EH (cell line): ENCODE measurements at places on chromosomes 16 and 17.

GRCh38 chr16:5385811-5386210 lies 288.2 kb upstream of the EEF2KMT start:
- no peak for DNase-seq

DNA sequence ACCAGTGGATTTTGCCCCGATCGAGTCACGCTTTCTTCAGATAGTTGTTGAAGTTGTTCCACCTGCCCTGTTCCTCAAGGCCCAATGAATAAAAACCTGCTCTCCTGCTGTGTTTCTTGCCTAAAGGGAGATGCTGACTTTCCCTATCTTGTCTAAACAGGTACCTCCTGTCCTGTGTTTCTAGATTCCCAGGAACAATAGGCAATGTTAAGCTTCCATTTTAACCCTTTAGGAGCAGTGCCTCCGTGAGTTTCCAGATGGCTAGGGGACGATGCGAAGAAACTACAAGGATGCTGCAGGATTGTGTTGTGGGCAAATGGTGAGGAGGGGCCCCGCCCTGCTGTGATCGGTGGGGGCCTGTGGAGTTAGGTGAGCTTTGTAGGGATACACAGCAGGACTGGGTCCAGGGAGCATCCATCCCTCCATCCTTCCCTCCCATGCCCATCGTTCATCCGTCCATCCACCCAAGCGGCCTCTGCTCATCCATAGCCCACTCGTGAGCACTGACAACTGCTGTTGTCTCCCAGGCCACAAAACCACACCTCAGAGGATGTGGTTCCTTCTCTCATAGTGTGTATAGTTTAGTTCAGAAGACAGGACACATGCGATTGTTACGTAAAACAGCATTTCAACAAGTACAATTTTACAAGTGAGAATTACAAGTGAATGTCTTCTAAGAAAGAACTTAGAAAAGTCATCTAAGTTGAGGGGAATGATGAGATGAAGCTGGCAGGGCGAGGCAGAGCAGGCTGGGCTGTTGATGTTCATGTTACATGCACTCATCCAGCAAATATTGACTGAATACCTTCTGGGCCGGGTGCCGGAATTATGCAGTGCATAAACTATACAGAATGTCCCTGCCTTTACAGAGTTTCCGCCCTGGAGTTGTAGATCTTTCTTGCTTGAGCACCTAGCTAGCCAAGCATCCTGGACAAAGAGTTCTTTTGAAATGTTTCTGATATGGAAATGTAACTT lies 5.2 kb downstream of the ARSG start:
- no peak for DNase-seq

GRCh38 chr17:63116228-63116627 lies 150.2 kb downstream of the TANC2 start:
- no peak for DNase-seq

GRCh38 chr17:53353919-53354351 lies 468.8 kb upstream of the KIF2B start:
- DNase-seq, result no peak

DNA sequence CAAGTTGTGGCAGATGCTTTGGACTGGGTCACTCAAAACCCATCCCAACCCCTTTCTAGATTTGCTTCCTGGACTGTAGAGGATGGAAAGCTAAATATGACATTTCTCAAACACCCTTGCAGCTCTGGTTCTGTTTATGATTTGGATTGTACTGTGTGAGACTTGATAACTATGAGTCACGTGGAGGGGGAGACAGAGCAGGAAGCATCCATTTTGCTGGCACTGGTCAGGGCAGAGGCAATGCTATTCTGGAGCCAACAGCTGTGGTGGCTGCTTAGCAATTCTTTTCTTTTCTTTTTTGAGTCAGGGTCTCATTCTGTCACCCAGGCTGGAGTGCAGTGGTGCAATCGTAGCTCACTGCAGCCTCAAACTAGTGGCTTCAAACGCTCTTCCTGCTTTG lies 13.6 kb upstream of the TERF2 start:
- DNase-seq, result peak; percentile 64

DNA sequence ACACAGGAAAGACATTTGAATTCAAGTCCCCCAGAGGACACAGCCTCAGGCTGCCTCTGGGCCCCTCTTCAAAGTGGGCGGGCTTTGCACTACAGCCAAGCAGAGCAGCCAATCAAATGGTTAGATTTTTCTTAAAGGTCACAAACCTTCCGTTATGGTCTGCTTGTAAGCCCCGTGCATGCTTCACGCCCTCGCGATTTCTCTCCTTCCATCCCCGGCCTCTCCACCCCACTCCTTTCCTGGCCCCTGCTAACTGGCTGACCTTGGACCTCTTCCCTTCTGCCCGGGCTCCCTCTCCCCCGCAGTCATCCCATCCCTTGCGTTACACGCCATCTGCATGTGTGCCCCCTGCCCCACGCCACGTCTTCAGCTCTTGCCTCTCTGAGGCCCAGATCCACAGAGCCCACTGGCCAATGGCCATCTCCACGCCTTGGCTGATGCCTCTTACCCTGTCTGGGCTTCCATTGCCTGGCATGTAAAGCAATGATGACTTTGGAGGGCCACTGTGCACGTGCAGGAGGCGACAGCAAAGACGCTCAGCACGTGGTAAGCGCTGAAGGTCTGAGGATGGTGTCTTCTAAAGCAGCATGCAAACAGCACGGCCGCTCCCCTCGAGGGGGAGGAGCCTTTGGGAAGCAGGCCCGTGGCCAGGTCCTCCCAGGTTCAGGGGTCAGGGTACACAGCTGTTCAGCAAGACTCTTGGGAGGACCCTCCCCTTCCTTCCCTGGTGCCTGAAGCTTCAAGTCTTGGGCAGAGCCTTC lies 86.8 kb downstream of the ZDHHC7 start:
- no peak for DNase-seq

GRCh38 chr17:62064791-62065563 lies at the start of gene MED13:
TSS of gene MED13 (minus strand) at chr17:62065278. CDS start at chr17:62065205, 73 bp downstream.
- peak; percentile 55 for DNase-seq

- no peak for DNase-seq
These were observed 8.4 kb upstream of the DBNDD1 start for GRCh38 chr16:90027611-90028010.

GRCh38 chr16:70508752-70509151 lies 14.6 kb downstream of the COG4 start:
- peak; percentile 16 for DNase-seq

GRCh38 chr17:1108765-1109605 lies 70.8 kb downstream of the ABR start:
- DNase-seq, result peak; percentile 71

- peak; percentile 68 for DNase-seq
These were observed 863.2 kb upstream of the GOT2 start for GRCh38 chr16:59597269-59597668.

DNA sequence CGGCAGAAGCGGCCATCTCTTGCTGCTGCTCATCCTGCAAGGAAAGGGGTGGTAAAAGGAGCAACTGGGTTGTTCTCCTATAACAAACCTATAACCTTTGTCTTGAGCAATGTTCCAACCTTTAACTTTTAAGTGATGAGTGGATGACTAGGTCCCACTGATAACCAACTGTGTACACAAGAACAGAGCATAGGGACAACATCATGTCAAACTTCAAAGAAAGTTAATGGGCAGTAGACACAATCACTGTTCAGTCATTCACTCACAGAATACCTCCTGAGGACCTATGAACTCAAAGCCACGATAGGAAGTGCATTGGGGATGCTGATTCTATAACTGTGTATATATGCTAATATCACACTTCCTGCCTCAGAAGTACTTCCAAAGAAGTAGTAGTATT lies 21.6 kb downstream of the CFAP97D1 start:
- no peak for DNase-seq

- no peak for DNase-seq
These were observed 434.4 kb upstream of the ZFHX3 start for GRCh38 chr16:73482310-73482709.

- DNase-seq, result no peak
These were observed 29.2 kb downstream of the NOL11 start for GRCh38 chr17:67746704-67747571.

DNA sequence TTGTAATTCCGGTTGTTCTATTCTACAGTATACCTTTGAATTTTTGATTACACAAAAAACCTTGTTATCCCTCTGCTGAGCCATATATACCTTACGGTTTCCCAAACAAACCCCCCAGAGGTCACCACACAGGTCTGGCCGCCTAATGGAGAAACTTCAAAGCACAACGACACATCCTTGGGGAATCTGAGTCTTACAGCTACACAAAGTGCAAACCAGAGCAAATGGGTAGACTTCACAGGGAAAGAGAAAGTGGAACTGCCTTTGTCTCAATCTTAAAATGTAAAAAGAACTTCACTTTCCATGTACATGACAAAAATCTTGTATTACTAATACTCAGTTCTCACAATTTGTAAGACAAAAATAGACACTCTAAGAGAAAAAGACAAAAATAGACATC lies 2.7 kb downstream of the FBXO31 start:
- DNase-seq, result peak; percentile 40

- no peak for DNase-seq
These were observed at the start of gene CCL8 for GRCh38 chr17:34319039-34319483. TSS of gene CCL8 (plus strand) at chr17:34319435. CDS start at chr17:34319502, 67 bp downstream.

DNA sequence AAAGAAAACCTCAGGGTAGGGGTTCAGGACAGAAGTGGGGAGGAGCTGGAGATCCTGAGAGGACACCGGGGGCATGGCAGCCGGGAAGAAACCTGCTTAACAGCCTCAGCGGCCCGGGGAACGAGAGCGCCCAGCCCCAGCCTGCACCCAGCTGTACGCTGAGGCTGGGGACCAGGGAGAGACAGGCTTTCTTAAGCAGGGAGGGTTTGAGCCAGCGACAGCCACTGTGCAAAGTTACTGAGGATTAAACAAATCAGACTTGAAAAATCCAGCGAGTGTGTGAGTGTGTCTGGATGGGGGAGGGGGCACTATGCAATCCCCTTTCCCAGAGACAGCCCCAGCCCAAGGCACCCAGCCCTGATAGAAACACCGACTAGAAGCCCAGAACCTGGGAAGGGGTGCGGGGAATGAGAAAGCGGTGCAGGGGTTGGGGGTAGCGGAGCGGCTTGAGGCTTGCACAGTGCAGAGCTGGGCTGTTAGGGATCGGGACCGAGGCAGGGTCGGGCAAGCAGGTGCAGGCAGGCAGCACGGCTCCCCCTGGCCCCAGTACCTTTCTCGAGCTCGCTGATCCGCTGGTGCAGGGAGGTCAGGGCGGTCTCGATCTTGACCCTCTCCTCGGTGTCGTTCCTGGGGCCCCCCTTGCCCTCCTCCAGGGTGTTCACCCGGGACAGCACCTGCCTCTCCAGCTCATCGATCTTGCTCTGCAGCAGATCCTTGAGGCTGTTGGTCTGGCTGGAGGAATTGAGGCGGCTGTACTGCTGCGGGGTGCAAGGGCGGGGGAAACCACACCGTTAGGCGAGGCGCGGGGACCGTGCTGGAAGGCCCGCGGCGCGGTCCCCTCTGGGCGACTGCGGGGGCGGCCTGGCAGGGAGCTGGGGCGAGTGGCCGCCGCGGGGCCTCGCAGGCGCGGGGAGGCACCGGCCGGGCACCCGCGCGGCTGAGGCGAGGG lies 1.2 kb downstream of the NPTX1 start:
- no peak for DNase-seq

DNA sequence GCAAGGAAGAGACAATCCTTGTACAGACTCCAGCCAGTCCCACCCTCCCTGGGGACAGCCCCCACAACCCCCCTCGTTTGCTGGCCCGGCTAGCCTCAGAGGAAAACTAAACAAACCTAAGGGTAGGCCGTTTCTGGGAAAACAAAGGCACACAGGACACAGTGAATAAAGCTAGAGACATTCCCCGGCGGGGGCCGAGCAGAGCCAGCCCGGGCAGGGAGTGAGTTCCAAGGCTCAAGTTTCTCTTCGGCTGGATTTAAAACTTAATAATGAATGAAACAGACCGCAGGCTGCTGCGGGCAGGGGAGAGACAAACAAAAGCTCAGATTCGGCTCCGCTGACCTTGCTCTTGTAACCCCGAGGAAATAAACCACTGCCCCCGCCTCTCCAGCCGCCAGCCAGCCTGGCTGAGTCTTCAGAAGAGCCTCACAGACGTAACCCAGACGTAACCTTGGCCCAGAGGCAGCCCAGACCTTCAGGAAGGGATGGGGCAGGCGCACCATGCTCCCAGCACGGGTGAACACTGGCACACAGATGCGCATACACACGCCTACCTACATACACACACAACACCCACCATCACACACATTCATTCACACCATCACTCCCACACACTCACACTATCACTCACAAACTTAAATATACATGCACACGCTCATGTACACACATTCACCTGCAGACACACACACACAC lies 216.0 kb downstream of the ZNF423 start:
- peak; percentile 79 for DNase-seq

GRCh38 chr17:82297280-82297713 lies 20.1 kb downstream of the CD7 start:
- DNase-seq, result peak; percentile 82

GRCh38 chr17:28339431-28339830 lies 3.9 kb downstream of the TNFAIP1 start:
- DNase-seq, result no peak

DNA sequence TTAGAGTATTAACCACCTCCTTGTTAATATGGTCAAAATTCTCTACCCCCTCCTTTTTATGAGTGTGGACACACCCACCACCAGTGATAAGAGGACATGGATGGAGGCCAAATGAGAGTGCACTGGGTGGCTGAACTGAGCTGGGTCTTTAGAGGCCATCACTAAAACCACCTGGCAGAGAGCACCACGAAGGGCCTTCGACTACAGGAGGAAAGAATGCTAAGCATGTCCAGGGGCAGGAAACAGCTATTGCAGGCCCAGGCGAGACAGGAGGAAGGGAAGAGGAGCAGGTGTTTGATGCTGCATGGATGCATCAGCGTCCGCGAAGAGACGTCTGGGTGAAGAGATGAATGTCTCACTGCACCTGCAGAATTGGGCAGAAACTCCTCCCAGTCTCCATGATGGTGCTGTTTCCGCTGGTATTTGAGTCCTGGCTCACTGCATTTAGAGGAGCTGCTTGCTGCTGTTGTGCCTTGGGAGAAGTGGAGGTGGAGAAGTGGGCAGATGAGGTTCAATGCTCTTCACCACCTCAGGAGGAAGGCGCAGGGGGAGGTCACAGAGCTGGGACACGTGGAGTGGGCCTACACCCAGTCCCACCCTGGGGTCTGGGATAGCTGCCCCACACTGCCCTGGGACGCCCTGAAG lies 33.2 kb downstream of the SPHK1 start:
- DNase-seq, result no peak

- DNase-seq, result no peak
These were observed 199.1 kb upstream of the GSE1 start for GRCh38 chr16:85413691-85414663.

DNA sequence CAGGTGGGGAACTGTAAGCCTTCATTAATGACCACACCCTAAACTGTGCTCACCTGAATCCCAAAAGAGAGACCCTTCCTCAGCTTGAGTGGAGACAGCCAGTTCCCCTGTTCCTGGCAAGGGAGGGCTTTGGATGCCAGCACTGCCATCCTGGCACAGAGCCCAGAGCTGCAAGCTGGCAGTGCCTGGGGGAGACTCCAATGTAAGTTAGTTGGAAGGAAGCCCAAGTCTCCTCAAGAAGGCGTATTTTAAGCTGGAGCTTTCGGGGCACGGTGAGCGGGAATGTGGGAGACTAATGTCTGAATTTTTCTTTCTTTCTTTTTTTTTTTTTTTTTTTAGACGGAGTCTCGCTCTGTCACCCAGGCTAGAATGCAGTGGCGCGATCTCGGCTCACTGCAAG lies 4.7 kb downstream of the CDC42EP4 start:
- no peak for DNase-seq
